Activated CD8-positive, alpha-beta T cell treated with anti-CD3 and anti-CD28 coated beads, Interleukin-2, amount 10 ng/mL, durations not matched to agents 7 days and 5 days (primary cell): ENCODE measurements at places on chromosomes 4 and X.

DNA sequence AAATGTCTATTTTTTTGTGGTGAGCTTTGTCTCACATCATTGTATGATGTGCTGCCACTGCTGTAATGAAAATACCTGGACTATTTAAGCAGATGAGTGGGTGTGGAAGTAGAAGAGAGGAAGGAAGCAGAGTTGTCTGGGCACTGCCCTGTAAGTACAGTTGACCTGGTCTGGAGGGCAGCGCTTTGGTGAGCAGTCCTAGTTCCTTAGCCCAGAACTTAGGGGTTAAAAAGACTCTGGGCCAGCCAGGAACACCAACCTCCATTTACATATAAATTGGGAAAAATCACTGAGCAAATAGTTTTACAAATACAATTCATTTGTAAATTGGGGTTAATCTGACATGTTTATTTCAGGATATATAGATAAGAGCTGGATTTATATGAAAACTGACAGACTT is 347.1 kb upstream of the FAT1 start:
- H3K36me3 ChIP-seq, result no peaks in the 10 kb centered on the region
- H3K27ac ChIP-seq, result no peak overlapping the region
- no peaks in the 10 kb centered on the region for H3K27me3 ChIP-seq
- no peak for DNase-seq

DNA sequence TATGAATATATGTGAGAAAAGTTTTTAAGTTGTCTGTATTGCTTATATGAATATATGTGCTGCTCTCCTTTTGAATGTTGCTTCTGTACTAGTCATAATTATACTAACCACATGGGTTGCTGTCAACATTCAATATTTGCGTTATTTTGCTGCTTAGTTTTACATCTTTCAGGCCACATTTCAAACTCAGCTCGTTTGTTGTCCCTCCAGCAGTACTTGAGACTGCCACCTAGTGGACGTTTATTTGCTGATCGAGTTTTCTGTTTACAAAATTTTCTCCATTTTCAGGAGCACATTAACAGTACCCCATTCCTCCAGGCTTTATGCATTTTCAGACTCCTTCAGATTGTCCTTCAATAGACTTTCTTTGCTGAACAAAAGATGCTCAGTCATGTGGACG is 75.8 kb downstream of the NUDT11 start:
- H3K4me1 ChIP-seq, result no peaks in the 10 kb centered on the region
- no peak overlapping the region for H3K27ac ChIP-seq
- DNase-seq, result peak; percentile 42
- H3K27me3 ChIP-seq, result no peaks in the 10 kb centered on the region
- no peaks in the 10 kb centered on the region for H3K36me3 ChIP-seq
- H3K4me3 ChIP-seq, result no peak overlapping the region

- H3K4me1 ChIP-seq, result peaks cover 59% of the 10 kb centered on the region
- H3K27me3 ChIP-seq, result no peaks in the 10 kb centered on the region
- H3K36me3 ChIP-seq, result no peaks in the 10 kb centered on the region
- H3K27ac ChIP-seq, result peak overlapping the region; percentile 96
- H3K4me3 ChIP-seq, result peak overlapping the region; percentile 69
These were observed 70.8 kb upstream of the BCOR start for GRCh38 chrX:40168480-40169011.

DNA sequence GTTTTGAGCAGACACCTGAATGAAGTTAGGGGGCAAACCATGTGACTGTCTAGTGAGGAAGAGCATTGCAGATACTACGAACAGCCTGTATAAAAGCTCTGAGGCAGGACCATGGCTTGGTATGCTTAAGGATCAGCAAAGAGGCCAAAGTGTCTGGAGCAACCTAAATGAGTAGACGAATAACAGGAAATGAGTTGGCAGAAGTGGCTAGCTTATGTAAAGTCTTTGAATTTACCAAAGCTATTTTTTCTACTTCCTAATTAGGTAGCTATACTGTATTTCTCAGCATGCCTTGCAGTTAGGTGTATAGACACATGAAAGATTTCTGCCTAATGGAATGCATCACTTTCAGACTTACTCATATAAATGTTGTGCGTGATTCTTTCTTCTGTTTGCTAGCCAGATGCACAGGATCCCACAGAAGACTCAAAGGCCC is 9.3 kb upstream of the GPRIN3 start:
- DNase-seq, result peak; percentile 41
- peak overlapping the region; percentile 86 for H3K27ac ChIP-seq
- peaks cover 37% of the 10 kb centered on the region for H3K4me1 ChIP-seq
- H3K36me3 ChIP-seq, result peaks cover 7% of the 10 kb centered on the region
- H3K27me3 ChIP-seq, result no peaks in the 10 kb centered on the region

DNA sequence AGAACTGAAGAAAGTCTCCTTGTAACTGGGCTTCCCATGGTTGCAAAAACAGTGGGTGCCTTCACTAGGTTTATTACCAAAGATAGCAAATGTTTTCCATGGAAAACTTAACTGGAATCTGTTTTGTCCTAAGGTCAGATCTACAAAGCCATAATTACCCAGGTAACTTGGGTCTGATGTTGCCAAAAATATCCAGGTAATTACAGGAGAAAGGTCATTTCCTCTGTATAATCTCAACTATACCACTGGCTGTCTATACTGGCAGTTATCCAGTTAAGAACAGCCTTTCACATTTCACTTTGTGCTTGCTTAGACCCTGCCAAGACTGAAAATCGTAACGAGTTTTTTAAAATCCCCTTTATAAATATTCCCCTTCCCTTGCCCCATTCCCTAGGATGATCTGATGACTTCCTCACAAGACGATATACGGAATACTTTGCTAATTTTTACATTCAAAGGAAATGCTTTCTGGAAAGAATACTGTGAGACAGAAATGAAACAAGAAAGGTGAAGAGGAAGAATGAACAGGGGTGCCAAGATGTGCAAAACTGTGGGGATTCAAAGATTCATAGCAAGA is 105.5 kb downstream of the MAML3 start:
- no peaks in the 10 kb centered on the region for H3K36me3 ChIP-seq
- peak overlapping the region; percentile 76 for H3K4me3 ChIP-seq
- H3K4me1 ChIP-seq, result peaks cover 60% of the 10 kb centered on the region
- peaks cover 5% of the 10 kb centered on the region for H3K27me3 ChIP-seq
- H3K27ac ChIP-seq, result peak overlapping the region; percentile 86

DNA sequence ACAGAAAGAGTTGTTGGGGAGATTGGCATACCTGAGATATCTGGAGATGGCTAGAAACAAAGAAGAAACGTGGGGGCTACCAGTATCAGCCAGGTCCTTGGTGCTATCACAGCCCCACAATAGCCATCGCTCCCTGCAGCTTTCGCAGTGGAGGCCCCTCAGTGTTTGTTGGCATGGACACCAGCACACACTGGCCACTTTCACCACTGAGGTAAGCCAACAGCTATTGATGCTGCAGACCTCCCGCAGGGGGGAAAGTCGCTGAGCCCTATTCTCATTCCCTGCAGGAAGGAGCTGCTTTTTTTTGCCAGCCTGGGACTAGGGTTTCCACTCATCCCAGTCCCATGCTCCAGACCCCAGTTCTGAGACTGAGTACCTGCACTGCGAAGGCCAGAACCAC is 879.2 kb upstream of the IGFBP7 start:
- H3K27ac ChIP-seq, result no peak overlapping the region
- H3K4me1 ChIP-seq, result no peaks in the 10 kb centered on the region
- DNase-seq, result no peak
- H3K36me3 ChIP-seq, result no peaks in the 10 kb centered on the region
- H3K27me3 ChIP-seq, result no peaks in the 10 kb centered on the region
- H3K4me3 ChIP-seq, result no peak overlapping the region

DNA sequence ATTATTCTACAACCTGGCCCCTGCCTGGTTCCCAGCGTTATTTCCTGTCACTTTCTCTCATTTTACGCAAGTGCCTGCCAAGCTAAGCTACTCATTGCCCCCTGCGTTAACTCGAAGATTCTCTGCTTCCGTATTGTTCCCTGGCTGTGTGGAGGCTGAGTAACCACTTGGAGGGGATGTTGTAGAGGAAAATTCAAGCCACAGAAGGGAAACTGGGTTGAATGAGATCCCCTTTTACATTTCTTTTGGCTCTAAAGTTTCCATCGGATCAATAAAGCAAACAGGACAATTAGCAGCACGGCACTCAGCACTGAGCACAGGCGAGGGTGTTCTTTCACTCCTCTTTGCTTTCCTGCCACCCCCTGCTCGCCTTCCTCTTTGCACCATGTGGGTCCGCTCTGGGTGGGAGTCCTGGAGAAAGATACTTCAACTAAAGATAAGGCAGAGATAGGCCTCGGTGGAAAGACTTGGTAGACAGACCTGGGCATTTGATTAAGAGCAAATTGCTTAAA is 4.2 kb upstream of the TMSB4X start:
- peak overlapping the region; percentile 97 for H3K27ac ChIP-seq
- DNase-seq, result peak; percentile 71

DNA sequence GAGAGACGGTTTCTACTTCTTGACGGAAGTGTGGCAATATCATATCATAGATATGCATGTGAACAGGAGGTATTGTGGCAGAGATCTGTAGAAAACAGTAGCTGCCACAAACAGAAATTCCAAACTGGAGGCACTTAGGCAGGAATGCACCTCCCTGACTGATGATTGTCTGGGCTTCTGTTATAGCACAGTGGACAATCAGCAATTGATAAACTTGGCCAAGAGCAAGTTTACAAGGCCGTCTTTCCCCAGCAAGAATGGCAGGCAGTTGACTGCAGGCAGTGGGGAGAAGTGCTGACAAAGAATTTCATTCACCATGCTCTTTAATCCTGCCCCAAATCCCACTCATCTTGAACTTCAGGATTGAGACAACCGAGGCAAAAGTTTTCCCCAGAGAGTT is 114.4 kb upstream of the STOX2 start:
- no peaks in the 10 kb centered on the region for H3K4me1 ChIP-seq
- peaks cover 34% of the 10 kb centered on the region for H3K27me3 ChIP-seq
- no peak for DNase-seq

- peak overlapping the region; percentile 93 for H3K27ac ChIP-seq
- peaks cover 20% of the 10 kb centered on the region for H3K36me3 ChIP-seq
- peak overlapping the region; percentile 96 for H3K4me3 ChIP-seq
- no peak for DNase-seq
These were observed 1.2 kb downstream of the RAP1GDS1 start for GRCh38 chr4:98262431-98262830.

DNA sequence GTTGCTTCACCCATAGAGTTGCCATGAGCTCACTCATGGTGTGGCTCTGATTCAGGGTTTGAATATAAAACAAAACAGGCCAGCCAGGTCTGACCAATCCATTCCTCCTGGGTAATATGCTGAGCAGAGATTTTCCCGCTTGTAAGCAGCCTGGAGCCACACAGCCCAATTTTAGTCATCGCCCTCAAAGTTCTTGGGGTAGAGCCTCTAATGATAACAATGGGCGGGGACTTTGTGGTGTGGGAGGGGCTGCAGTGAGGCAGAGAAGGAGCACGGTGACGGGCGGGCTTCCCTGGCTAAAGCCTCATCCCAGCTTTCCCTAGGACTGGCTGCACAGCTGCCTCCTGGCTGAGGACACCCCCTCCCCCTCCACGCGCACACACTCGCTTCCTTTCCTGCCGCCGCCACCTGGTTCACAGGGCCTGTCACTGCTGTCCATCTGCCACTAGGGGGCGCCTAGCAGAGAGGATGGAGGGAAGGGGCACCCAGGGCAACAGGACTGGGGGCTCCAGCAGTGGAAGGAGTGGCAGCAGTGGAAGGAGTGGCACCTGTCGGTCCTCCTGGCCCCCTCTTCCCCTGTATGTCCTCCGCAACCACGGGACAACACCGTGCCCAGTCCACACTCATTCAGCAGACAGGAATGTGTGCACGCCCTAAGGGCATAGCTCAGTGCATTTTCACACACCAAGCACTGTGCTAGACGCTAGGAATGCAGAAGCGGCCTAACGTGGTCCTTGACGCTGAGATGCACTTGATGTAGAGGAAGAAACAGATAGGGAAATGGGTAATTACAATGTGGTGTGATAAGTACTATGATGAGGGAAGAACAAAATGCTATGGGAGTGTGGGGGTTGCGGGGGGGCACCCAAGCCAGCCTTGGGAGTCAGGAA is 26.8 kb downstream of the PRPS1 start:
- no peaks in the 10 kb centered on the region for H3K27me3 ChIP-seq
- H3K4me1 ChIP-seq, result peaks cover 10% of the 10 kb centered on the region
- peak; percentile 73 for DNase-seq
- H3K36me3 ChIP-seq, result peaks cover 2% of the 10 kb centered on the region

- H3K27me3 ChIP-seq, result no peaks in the 10 kb centered on the region
- H3K4me3 ChIP-seq, result no peak overlapping the region
- H3K27ac ChIP-seq, result no peak overlapping the region
These were observed 248.6 kb downstream of the PCDH18 start for GRCh38 chr4:137283737-137284136.

- H3K4me1 ChIP-seq, result no peaks in the 10 kb centered on the region
- no peaks in the 10 kb centered on the region for H3K36me3 ChIP-seq
- peaks cover 5% of the 10 kb centered on the region for H3K27me3 ChIP-seq
- H3K4me3 ChIP-seq, result no peak overlapping the region
These were observed 9.5 kb downstream of the PARM1 start for GRCh38 chr4:74942251-74942917.

GRCh38 chrX:2514131-2514530 is 13.4 kb upstream of the DHRSX start:
- H3K27me3 ChIP-seq, result no peaks in the 10 kb centered on the region
- H3K4me1 ChIP-seq, result peaks cover 2% of the 10 kb centered on the region
- H3K4me3 ChIP-seq, result no peak overlapping the region
- no peak overlapping the region for H3K27ac ChIP-seq

DNA sequence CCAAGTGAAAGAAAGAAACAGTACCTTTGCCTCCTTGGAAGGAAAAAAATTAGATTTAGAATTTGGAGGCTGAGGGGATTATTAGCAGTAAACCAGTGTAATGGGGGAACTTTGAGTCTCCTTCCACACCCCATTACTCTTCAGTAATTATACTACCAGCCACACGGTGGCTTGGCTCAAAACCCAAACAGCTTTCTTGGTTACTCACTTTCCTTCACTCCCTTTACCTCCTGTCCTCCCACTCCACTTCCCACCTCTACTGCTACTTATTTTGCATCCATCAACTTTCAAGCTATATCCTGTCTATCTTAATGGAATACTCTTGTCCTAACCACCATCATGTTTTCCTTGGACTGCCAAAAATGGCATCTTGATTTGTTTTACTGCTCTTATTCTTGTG is 310.6 kb upstream of the AADAT start:
- H3K36me3 ChIP-seq, result no peaks in the 10 kb centered on the region
- H3K27me3 ChIP-seq, result no peaks in the 10 kb centered on the region
- H3K4me1 ChIP-seq, result no peaks in the 10 kb centered on the region

- no peak for DNase-seq
- H3K4me1 ChIP-seq, result peaks cover 7% of the 10 kb centered on the region
- no peak overlapping the region for H3K27ac ChIP-seq
- H3K27me3 ChIP-seq, result no peaks in the 10 kb centered on the region
- H3K36me3 ChIP-seq, result peaks cover 2% of the 10 kb centered on the region
These were observed 35.5 kb downstream of the DLG3 start for GRCh38 chrX:70479922-70480659.

DNA sequence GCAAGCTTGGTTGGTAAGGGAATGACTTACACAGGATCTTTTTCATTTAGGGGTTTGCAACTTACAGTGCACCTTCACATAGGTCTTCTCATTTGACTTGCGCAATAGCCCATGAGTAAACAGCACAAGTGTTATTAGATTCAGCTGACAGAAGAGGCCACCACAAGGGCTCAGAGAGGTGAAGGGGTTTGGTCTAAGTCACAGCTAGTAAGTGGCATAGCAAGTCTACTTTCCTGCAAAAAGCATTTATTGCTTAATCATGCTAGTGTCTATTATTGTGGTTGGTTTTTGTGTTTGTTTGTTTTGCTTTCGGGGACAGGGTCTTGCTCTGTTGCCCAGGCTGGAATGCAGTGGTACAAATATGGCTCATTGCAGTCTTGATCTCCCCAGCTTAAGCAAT is 83.3 kb downstream of the SPRY1 start:
- peaks cover 6% of the 10 kb centered on the region for H3K36me3 ChIP-seq
- H3K4me1 ChIP-seq, result peaks cover 43% of the 10 kb centered on the region
- no peaks in the 10 kb centered on the region for H3K27me3 ChIP-seq

- H3K27me3 ChIP-seq, result peaks cover 4% of the 10 kb centered on the region
- H3K4me1 ChIP-seq, result peaks cover 4% of the 10 kb centered on the region
- no peaks in the 10 kb centered on the region for H3K36me3 ChIP-seq
- DNase-seq, result no peak
These were observed 172.8 kb upstream of the CXCL13 start for GRCh38 chr4:77432717-77433417.
